ENCODE measurements at places on chromosomes 4 and X.

DNA sequence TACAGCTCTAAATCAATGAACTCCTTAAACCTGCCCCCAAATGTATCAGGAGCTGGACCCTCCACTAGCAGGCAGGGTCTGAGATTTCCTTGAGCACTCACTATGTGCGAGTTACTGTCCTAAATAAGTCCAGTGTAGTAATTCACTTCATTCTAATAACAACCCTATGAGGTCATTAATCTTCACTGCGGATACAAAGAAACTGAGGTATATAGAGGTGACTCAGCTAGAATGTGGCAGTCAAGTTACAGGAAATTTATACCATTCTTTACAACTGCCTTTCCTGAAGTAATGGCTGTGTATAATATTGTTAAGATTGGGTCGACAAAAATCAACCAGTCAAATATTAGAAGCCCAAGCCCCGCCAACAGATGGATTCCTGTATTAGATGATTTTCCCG is 473.9 kb upstream of the FTHL17 start:
- DNase-seq = peak; percentile 30

DNA sequence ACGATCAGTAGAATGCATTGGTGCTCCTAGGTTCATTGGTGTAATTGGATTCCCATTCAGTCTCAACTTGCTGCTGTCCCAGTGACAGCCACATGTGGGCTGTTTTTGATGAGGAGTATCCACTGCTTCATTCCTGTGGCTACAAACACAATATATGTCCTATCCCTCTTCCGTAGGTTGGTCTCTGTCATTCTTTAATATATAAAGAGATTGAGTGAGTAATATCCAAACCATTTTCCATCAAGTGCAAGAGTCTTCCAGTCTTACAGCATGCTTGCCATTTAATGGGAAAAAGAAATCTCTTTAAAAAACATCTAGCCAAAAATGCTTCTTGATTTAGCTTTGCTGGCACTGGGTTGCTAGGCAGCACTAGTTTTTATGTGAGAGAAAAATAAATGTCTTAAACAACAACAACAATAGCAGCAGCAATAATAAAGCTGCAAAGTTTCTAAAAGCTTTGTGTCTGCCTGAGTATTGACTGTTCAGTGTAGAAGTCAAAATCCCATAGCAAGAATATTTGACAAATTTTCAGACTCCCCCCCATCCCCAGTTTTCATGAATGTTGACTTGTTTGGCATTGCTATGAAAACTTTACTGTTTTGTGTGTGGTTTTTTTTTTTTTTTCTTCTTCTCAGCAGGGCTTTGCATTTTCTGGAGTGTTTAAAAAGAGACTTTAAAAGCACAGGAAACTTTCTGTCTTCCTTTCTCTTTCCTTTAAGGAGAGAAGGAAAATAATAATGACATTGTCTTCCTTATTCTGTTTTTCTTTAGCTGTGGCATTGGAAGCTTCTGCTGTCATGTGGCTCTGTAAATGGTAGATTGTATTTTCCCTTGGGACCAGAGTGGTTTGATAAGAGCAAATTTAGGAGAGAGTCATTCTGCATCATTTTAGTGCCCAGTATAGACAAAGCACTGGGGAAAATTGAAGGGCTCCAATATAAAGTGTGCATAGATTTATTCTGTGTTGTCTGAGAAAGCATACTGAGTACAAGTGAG is 244.3 kb downstream of the ARHGAP10 start:
- no peak for DNase-seq

DNA sequence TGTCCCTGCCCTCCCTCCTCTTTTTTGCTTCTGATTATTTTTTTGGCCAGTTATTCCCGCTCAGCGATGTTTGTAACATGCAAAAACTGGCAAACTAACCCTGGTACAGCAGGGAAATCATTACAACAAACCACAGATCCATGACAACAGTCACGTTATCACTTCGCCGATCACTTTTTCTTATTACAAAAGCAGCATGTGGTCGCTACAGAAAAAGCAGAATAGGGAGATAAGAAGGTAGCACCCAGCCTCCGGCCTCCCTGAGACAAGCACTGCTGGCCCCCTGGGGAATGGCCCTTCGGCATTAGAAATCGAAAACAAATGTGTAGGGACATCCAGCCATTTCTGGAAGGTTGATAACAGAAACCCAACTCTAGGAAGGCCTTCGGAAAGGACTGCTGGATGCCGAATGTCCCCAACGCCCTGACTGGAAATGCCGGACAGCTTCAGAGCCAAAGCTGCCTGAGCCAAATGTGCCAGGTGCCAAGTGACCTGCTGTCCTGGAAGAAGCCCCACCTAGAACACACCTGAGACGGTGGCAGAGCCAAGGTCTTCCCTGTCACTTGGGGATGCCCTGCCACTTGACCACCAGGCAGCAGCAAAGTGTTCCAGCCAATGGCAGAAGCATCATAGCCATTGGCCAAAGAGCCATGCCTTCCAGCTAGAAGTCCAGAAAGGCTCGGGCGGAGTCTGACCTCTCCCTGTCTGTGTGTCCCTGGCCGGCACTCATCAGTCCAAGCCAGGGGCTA is 2.9 kb downstream of the IDH3G start:
- no peak for DNase-seq

DNA sequence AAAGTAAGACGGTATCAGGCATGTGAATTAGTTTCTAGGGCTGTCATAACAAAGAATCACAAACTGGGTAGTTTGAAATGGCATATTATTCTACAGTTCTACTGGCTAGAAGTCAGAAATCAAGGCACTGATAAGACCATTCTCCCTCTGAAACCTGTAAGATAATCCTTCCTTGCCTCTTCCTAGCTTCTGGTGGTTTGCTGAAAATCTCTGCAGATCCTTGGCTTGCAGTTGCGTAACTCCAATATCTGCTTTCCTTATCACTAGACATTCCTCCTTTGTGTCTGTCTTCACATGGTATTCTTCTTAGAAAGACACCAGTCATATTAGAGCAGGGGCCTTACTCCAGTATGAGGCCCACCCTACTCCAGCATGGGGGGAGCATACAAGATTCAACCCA is 19.6 kb upstream of the LCORL start:
- DNase-seq = no peak
